Smooth muscle cell of trachea (primary cell): ENCODE measurements at places on chromosomes 13 and 19. TPM values are rescaled to one million over a fixed set of nuclear protein-coding genes. Genes with fewer than 3 reads are reported as not detected.

The PLIN4 gene
- 0.73 and 8.9 TPM in 2 replicates for total RNA-seq

The TNNI3 gene
- total RNA-seq: 0.66 TPM in 1 of 2 replicates, not detected in the other

The TNFRSF19 gene
- total RNA-seq: 117 and 144 TPM in 2 replicates

The CEACAM16 gene
- 0.17 TPM in 1 of 2 replicates, not detected in the other for total RNA-seq

The MKNK2 gene
- 83.2 and 326 TPM in 2 replicates for total RNA-seq

The MTUS2 gene
- under 0.01 TPM in 1 of 2 replicates, not detected in the other for total RNA-seq

The ZNF844 gene
- total RNA-seq: 11.6 and 12.1 TPM in 2 replicates

The EGLN2 gene
- total RNA-seq: 129 and 153 TPM in 2 replicates

The SCN1B gene
- 7.4 and 12.9 TPM in 2 replicates for total RNA-seq

The ZNF66 gene
- total RNA-seq: 0.83 and 3.5 TPM in 2 replicates

The NAPSA gene
- 0.29 and 0.50 TPM in 2 replicates for total RNA-seq

The SLC39A3 gene
- 30.7 and 37.5 TPM in 2 replicates for total RNA-seq

The KIR2DL4 gene
- total RNA-seq: not detected in 2 replicates

The SIGLEC12 gene
- total RNA-seq: not detected in 2 replicates

The APOC1 gene
- 0.58 and 0.99 TPM in 2 replicates for total RNA-seq

The IGSF23 gene
- 0.17 TPM in 1 of 2 replicates, not detected in the other for total RNA-seq

The MAP4K1 gene
- 0.33 and 0.58 TPM in 2 replicates for total RNA-seq

The CYP4F2 gene
- not detected in 2 replicates for total RNA-seq

The ZNF665 gene
- 4.8 and 7.4 TPM in 2 replicates for total RNA-seq

The ZNF208 gene
- 0.33 and 0.73 TPM in 2 replicates for total RNA-seq

The UBL3 gene
- total RNA-seq: 12.4 and 13.2 TPM in 2 replicates

The SIGLEC10 gene
- not detected in 2 replicates for total RNA-seq

The KCNRG gene
- total RNA-seq: 2.6 and 5.6 TPM in 2 replicates
